HuH-7 (cell line): ENCODE measurements at places on chromosomes 7 and 10.
A peak's percentile ranks its signal among the peaks of the same experiment; 100 is the strongest.

GRCh38 chr7:130483031-130483430 lies 8.9 kb upstream of the MEST start:
- DNase-seq, result no peak

DNA sequence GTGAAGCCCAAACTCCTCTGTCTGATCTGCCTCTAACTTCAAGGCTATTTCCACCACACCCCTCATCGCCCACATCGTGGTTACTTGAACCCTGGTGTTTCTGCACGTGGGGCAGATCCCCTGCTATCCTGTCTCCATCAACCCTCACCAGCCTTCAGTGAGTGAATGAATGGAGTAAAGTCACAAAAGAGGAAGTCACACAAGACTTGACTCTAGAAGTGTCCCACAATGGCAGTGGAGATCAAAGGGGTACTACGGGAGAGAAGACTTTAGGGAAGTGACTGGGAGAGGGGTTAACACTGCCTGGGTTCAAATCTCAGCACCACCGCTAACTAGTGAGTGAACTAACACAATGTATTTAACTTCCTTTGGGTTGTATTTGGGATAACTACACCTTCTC lies 85.9 kb downstream of the COBL start:
- DNase-seq, result no peak

DNA sequence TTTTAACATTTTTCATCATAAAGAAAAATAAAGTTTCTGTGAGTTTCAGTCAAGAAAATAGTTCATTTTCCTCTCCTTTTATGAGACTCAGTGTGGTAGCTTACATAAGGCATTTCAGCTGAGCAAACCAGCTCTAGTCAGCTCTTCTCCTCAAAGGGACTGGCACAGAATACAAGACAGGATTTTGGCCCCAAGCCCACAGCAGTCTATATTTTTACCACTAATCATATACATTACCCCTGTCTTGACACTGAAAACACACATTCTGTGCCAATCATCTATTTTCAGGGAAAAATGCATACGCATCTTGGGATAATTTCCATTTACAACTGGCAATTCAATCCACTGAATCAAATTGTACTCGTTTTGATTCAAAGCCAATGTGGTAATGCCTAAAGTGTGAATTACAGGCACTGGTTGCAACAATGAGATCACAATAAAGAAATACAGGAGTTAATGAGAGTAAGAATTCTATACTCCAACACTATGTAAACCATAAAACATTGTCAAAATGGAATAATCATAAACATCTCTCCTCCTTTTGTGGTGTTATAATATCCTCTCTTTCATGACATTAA lies 186.4 kb downstream of the CACNA2D1 start:
- no peak for DNase-seq

GRCh38 chr10:11181978-11182377 lies 164.3 kb downstream of the CELF2 start:
- no peak for DNase-seq

DNA sequence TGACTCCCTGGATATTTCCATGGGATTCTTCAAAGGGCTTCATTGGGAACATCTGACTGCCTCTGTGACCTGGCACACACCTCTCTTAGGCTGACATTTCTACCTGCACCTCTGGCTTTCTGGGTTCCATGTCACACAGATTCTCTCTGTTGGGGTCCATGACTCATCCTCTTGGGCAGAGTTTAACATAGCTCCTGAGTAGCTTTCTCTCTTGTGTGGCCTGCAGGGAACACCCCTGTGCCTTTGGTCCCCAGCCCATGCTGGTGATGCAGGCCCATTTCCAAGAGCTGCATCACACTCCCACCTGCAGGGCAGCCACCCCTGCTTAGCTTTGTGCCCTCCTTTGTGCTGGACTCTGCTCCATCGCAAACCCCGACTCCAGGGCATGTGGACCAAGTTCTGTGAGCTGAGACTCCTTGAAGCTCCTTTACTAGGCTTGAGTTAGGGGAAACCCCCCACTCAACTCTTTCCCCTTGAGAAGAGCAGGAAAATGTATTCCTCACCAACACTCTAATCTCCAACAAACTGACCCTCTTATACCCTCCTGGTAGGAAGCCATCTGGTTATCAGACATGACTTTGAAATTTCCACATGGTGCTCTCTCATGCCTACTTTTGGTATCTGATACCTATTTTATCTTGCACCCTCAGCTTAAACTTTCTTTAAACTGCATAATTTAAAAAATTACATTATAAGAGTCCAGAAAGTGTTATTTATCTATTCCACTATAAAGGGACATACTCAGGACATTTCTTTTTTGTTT lies 93.3 kb downstream of the ZNF777 start:
- no peak for DNase-seq

- DNase-seq, result no peak
Measured at GRCh38 chr10:99894613-99895012, 112.2 kb downstream of the ABCC2 start.

- DNase-seq, result no peak
Measured at GRCh38 chr10:31146491-31147209, 115.0 kb upstream of the ZNF438 start.

DNA sequence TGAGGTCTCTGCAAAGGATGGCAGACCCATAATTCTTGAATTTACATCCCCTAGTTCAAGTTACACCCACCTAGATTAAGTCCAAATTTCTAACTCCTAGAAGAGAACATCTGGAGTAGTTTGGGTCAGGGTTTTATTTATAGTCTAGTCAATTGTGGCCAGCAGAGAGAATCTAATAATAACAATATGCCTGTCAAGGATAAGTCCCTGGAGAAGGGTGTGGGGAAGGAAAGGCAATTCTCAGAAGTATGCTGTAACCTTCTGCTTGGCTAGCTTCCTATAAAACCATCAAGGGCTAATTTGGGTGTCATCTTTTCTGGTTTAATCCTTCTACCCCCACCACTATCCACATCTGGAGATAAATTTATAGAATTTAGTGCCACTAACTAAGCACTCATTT lies 52.8 kb upstream of the SEMA3E start:
- DNase-seq, result no peak

- DNase-seq, result no peak
Measured at GRCh38 chr10:126140746-126141273, 244.4 kb downstream of the FANK1 start.

- no peak for DNase-seq
Measured at GRCh38 chr7:11592699-11593098, 239.3 kb downstream of the THSD7A start.

DNA sequence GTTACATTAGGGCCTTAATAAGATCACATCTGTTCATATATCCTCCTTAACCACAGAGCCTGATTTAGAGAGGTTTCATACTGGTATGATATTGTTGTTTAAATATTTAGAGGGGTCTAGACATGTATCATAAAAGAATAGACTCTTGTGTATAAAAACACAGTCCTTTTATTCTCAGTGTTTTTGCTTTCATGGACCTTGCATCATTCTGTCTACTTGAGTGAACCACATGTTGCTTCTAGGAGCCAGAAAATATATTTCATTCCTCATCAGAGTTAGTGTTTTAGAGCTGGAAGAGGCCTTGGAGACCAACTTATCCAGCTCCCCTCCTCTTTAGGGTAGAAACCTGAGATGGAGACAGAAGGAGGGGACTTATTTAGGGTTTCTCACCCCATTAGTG lies 312.8 kb downstream of the LRMDA start:
- no peak for DNase-seq

- peak; percentile 50 for DNase-seq
Measured at GRCh38 chr7:151856098-151856497, 20.8 kb downstream of the PRKAG2 start.
